Astrocyte of the spinal cord (primary cell): ENCODE measurements at places on chromosomes 6 and 20.

- DNase-seq: no peak
Measured at GRCh38 chr6:119647309-119647708, 297.7 kb upstream of the MAN1A1 start.

DNA sequence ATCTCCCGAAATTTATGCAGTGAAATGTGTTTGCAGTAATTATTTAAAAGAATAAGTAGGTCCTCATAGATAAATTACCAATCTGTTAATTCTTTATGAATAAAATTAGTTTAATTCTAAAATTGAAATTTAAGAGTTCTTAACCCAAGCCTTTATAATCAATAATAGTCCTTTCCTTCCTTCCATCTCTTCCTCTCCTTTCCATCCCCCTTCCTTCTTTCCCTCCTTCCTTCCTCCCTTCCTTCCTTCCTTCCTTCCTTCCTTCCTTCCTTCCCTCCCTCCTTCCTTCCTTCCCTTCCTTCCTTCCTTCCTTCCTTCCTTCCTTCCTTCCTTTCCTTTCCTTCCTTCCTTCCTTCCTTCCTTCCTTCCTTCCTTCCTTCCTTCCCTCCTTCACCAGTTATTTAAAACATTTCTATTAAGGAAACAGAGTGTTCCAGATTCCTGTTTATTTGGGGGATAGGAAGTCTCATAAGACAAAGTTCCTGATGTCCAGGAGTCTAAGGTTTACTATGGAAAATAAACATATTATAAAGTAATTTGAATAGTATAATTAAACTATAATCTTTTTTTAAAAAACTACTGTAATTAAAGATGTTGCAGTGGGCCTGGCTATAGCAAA lies 285.3 kb upstream of the NOX3 start:
- no peak for DNase-seq

GRCh38 chr20:49924247-49924646 lies 8.9 kb upstream of the SPATA2 start:
- DNase-seq: no peak

- DNase-seq: no peak
Measured at GRCh38 chr6:138577151-138577915, 78.0 kb upstream of the NHSL1 start.

DNA sequence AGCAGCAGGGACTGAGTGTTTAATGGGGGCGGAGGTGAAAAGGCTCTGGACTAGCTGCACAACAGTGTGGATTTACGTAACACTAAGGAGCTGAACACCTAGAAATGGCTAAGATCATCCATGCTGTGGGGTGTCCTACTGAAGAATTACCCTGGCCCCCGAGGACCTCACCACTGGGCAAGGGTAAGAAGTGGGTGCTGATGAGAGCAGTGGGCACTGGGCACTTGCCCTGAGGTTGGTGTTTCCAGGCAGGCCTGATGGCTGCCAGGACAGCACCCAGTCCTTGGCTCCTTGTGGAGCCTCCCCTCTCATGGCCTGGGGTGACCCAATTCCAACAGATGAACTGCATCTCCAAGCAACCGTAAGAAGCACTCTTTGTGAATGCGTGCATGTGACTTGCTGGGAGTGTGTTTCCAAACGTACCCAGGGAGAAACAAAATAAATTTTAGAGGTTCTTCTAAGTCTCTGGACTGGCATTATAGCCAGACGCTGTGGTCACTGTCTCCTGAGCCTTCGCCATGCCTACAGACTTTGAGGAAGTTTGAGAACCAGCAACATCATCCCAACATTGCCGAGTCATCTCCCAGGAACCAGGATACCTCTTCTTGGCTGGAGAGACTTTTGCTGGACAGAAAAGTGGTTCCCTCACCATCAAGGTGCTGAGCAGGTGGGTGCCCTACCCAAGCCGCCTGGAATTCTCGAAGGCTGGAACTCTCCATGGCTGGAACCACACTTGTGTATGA lies 245.9 kb downstream of the ERMARD start:
- no peak for DNase-seq
